Lung (tissue), 17 donors: ENCODE measurements at places on chromosomes 5 and 9. TPM values are rescaled to one million over a fixed set of nuclear protein-coding genes. Genes with fewer than 3 reads are reported as not detected.
A peak's percentile ranks its signal among the peaks of the same experiment; 100 is the strongest.

Gene TAF11L10
- not detected for polyA plus RNA-seq

GRCh38 chr5:96741891-96742309 lies 65.8 kb downstream of the ERAP1 start:
- no peak for DNase-seq

Gene C5orf58
- polyA plus RNA-seq, result 0.05 TPM

DNA sequence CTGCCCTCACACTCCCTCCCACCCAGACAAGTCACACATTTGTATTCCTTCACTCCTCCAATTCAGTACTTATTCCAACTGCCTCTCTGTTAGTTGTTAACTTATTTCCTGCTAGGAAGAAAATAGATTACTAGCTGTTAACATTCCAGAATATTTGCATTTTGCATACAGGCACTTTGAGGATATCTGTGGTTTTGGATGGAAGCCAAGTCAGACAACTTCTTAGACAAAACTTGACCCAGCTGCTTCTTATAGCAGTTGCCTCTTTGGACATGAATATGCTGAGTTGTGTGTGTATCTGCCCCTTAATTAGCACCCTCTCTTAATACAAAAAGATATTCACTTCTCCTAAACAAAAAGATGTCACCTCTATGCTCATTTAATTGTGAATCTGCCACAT lies 1280.6 kb upstream of the ACO1 start:
- peak; percentile 17 for DNase-seq

Gene PTGES
- 8.0 TPM for polyA plus RNA-seq

- DNase-seq, result no peak
Observed at GRCh38 chr9:80090317-80090716, 518.6 kb downstream of the TLE4 start.
